GF-D8 (cell line): ENCODE measurements at places on chromosomes 4 and X.

DNA sequence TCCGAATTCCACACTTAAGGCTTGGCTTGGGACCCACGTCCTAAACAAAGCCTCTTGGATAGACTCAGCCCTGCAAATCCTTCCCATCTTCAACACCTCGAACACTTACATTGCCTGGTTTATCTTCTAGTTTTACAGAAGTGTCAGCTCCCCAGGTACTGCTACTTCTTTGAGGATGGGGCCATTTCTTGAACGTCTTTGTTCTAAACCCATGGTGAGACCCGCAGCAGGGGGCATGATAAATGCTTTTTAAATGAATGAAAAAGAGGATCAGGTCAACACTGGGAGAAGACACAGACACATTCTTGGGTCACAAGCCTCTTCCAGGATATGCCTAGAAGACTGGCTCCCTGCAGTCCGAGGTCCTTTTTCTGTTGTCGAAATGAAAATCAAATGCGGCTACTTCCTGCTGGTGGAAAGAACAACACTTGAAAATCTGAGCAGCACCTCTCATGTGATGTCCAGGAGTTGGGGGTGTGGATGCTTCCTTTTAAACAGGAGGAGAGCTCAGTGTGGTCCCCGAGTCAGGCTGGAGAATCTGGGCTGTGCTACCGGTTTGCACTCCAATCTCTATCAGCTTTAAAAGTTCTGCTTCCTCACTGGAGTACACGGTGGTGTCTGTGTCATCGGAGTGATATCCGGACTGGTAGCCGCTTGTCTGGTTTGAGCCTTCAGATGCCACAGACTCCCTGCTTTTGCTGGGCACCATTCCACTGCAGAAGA lies 45.8 kb downstream of the KDR start:
- DNase-seq, result no peak

GRCh38 chr4:121555315-121556107 lies 141.3 kb downstream of the ANXA5 start:
- no peak for DNase-seq

GRCh38 chr4:66373268-66373667 lies 703.0 kb upstream of the EPHA5 start:
- no peak for DNase-seq

- peak; percentile 2 for DNase-seq
Observed at GRCh38 chr4:94208266-94208665, 601 bp downstream of the SMARCAD1 start.

GRCh38 chr4:92064574-92064973 lies 239.2 kb upstream of the GRID2 start:
- DNase-seq, result no peak

DNA sequence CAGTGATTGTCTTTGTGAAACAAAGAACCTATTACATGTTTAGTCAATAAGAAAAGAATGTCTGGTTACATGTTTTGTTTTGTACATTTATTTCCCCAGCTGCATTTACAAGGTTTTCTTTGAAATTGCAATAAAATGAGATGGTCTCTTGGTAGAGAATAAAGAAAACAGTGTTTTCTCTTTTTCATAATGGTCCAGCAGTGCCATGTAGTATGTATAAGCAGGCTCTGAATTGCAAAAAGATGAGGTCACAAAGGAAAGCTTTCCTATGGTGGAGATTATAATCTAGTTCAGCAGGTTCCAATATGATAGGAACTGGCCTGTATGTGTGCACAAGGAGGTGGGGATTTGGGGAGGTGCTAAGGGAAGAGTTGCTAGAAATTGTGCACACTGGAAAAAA lies 1417.3 kb downstream of the STIM2 start:
- DNase-seq, result no peak

DNA sequence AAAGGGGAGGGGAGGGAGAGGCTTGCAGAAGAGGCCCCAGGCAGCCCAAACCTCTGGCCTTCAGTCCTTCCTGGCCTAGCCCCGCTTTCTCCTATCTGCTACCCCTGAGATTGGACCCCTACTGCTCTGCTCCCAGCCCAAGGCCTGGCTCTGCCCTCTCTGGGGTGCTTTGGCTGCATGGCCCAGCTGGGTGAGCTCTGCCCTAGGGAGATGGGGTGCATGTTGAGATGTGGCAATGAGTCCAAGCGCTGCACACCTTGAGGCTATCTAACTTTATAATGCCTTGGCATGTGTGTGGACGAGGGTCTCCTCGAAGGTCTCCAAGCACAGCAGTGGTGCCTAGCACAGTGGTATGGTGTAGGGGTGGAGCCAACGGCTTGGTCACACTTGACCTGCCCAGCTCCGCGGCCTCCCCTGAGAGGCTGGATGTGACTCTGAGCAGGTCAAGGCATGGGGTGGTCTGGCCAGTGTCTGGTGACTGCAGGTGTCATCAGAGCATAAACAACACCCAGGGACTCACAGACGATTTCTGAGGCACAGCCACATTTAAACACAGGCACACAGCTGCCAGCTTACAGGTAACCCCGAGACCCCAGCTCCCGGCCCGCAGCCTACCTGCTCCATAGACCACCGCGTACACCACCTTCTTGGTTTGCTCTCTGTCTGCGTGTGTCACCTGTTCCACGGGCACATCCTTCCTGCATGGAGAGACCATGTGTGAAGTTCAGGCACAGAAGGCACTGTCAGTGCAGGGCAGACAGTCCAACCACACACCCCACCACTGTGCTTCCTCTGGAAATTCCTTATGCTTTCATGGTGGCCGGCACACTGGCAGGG lies 36.3 kb downstream of the NAT8L start:
- no peak for DNase-seq
